ENCODE measurements at places on chromosomes 16 and 17.
A peak's percentile ranks its signal among the peaks of the same experiment; 100 is the strongest.

GRCh38 chr17:63358111-63358839, 87.8 kb downstream of the CYB561 start:
- DNase-seq, result no peak

- no peak for DNase-seq
Measured at GRCh38 chr16:35510701-35511100, 2051.3 kb downstream of the TP53TG3F start.

- peak; percentile 54 for DNase-seq
Measured at GRCh38 chr17:50765454-50766221, 1.7 kb downstream of the ANKRD40CL start.

DNA sequence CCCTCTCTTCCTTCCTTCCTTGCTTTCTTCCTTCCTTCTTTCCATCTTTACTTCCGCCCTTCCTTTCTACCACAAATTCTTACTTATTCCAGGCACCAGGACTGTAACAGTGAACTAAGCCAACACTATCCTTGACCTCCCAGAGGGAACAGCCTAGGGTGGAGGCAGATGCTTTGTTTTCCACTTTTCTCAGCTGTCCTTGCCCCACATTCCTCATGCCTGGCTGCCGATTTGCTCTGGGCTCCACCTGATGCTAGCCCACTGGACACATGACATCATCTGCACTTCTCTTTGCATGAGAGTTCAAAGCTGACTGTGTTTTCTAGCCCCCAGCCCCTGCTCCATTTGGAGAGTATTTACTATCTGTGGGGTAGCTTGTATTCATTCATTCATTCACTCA, 283.0 kb downstream of the MAF start:
- no peak for DNase-seq

- no peak for DNase-seq
Measured at GRCh38 chr16:7650431-7650830, 317.8 kb downstream of the RBFOX1 start.

- DNase-seq, result peak; percentile 39
Measured at GRCh38 chr16:58197314-58198012, 443 bp downstream of the CSNK2A2 start.

- DNase-seq, result no peak
Measured at GRCh38 chr17:77571155-77571981, 387.1 kb upstream of the TNRC6C start.

DNA sequence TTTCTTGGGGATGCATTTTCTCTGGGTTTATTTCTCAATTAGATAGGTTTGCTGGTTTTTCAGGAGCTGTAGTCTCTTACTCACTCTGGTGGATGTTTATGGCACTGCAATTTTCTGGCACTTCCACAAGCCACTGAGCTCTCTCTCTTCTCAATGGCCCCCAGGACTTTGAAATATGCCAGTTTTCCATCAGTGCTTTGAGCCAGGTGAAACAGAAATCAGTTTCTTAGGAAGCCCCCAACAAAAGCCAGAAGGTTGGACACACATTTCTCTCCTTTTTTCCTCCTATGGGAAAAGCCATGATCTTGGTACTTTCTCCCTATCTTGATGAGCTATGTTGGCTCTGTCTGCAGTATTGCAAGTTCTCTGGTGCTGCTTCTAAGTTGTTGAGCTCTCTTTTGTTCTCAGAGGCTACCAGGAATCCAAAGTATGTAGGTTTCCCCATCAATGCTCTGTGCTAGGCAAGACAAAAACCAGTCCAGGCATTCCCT, 90.7 kb upstream of the SMIM36 start:
- peak; percentile 54 for DNase-seq

- DNase-seq, result no peak
Measured at GRCh38 chr17:44745301-44745700, 13.5 kb upstream of the ADAM11 start.

DNA sequence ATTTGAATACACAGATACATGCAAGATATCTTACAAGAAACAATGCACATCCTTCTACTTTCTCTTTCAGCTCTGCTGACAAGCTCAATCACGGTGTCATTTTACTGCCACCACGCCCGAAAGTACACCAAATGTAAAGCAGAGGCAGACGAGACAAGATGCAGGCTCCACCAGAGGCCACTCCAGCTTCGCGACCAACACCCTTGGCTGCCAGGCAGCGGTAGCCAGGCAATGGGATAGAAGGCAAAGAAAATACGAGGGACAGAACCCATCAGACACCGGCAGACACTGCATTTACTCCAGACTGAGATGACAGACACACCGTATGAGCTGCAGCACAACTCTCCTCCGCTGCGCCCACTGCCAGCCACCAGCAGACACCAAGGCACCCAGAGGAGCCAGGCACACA, 41.0 kb downstream of the USP22 start:
- DNase-seq, result no peak

- DNase-seq, result no peak
Measured at GRCh38 chr17:6380915-6381438, 53.9 kb downstream of the AIPL1 start.

GRCh38 chr17:30517786-30518185, 40.6 kb downstream of the GOSR1 start:
- no peak for DNase-seq

GRCh38 chr17:31457391-31458234, 66.1 kb downstream of the RAB11FIP4 start:
- DNase-seq, result no peak

- peak; percentile 73 for DNase-seq
Measured at GRCh38 chr17:42101513-42102292, 3.4 kb upstream of the ZNF385C start.

DNA sequence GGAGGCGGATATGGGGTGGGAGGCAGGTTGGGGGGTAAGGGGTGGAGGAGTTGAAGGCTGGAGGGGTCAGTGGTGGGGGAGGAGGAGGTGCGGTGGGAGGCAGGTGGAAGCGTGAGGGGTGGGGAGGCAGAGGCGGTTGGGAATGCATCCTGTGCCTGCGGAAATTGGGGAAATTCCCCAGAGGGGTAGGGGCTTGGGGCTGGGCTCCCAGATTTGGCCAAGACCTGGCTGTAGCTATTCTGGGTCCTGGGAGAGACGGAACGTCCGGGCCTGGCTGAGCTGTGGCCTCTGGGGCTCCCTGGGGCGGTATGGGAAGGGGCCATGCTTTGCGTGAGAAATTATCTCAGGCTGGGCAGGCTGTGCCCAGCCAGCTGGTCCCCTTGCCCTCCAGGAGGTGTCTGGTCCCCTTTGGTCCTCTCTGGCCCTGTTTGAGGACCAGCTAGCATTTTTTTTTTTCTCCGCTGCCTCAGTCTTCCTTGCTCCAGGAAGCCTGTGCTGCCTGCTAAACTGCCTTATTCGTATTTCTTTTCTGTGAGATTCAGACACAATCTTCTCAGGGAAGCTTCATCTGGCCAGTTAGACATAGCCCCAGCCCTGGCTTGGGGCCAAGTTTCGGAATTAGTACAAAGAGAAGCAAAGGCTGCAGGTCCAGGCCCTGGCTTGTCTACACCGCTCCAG, 7.3 kb upstream of the TRPV2 start:
- DNase-seq, result no peak

- no peak for DNase-seq
Measured at GRCh38 chr17:33013596-33014375, 22.1 kb downstream of the SPACA3 start.

- no peak for DNase-seq
Measured at GRCh38 chr16:23502466-23502865, 7.8 kb downstream of the GGA2 start.

DNA sequence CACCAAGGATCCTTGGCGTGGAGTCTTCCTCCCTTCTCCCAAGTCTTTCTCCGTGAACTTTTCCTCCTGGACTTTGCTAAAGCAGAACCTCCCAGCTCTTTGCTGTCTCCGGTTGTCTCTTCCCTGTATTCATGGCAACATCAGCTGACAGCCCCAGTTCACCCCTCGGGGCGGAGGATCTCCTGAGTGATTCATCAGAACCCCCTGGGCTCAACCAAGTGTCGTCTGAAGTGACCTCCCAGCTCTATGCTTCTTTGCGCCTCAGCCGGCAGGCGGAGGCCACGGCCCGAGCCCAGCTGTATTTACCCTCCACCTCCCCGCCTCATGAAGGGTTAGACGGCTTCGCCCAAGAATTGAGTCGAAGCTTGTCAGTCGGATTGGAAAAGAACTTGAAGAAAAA, 943 bp downstream of the CNTROB start:
- DNase-seq, result peak; percentile 51

DNA sequence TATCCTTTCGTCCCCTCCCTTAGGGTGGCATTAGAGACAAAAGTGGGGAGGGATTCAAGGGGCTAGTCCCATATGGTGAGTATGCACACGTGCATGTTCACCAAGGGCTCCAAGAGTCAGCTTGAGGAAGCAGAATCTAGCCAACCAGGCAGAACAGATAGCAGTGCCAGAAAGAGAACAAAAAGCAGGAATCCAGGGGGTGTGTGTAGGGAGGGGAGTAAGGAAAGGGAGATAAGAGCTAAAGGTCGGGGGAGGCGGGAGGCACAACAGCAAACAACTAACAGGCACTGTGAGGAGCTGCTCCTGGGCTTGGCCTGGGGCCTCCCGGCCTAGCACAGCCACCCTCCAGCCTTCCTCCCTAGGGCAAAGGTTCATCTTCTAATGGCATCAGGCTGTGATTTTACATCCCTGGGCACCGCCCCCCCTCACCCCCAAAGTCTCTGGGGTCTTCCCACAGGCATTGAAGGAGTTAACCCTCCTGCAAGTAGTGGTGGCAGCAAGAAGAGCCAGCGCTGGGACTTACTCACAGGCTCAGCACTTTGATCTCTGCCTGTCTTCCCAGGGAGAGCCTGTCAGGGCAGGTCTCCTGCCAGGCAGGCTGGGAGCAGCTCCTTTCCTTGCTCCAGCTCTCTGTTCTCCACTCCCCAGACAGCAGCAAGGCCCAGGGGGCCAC, 12.4 kb upstream of the SUPT4H1 start:
- DNase-seq, result no peak

DNA sequence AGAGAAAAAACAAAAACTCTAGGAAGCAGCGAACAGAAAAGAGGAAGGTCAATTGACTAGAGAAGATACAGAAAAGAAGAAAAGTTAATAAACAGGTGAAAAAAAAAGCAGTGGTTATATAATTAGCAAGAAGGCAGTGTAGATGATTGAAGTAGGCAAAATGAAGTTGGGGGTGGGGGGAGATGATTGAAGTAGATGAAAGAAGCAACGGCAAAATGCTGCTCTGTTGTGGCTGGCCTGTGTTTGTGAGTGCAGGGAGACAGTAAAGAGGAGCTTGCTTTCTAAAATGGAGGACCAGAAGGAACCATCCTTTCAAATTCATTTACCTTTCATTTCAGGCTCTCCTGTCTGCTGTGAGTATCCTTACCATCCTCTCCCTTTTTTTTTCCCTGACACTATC, 3.6 kb downstream of the EVI2B start:
- peak; percentile 23 for DNase-seq

GRCh38 chr17:76635039-76635438, 8.5 kb downstream of the ST6GALNAC1 start:
- DNase-seq, result no peak

DNA sequence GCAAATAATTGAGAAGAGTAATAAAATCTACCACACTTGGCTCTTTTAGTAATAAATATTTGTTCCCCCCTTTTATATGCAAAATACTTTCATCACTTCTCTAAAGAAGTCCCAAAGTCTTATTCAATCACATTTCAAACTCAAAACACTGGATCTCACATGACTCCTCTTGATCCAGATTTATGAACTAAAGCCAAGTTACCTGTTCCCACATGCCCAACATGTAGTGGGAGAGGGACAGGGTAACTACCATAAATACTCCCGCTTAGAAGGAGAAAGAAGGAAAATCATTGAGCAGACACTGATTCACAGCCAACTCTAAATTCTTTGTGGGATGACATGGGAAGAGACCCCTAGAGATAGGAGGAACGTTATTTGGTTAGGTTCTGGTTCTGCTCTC, 64.9 kb upstream of the PMFBP1 start:
- DNase-seq, result no peak

DNA sequence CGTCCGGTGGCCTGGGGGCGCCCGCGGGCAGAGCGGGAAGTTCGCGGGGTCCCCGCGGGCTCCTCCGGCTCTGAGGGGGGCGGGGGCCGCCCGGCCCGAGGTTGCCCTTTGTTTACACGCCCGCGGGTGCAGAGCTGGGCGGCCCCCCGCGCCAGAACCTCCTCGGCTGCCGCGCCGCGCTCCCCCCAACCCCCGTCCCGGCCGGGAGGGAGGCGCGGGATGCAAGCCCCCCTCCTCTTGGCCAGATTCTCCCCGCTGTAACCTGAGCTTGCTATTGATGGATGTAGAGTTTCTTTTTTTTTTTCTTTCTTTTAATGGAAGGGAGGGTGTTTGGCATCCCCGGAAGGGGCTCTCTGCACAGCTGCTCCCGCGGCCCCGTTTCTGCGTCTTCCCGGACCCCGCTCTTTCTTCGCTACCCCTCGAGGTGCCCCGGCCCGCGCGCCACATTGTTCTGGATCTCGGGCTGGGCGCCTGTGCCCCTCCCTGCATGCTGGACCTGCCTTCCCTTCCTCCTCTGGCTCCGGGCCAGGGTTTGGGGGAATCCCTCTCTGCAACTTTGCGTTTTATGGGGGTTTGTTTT, 646 bp downstream of the CBX2 start:
- DNase-seq, result peak; percentile 57

- DNase-seq, result no peak
Measured at GRCh38 chr16:82108100-82108499, 61.9 kb downstream of the MPHOSPH6 start.

- DNase-seq, result peak; percentile 72
Measured at GRCh38 chr17:1515640-1516387, 598 bp downstream of the INPP5K start.

- DNase-seq, result no peak
Measured at GRCh38 chr17:10107316-10108165, 90.9 kb downstream of the GAS7 start.

DNA sequence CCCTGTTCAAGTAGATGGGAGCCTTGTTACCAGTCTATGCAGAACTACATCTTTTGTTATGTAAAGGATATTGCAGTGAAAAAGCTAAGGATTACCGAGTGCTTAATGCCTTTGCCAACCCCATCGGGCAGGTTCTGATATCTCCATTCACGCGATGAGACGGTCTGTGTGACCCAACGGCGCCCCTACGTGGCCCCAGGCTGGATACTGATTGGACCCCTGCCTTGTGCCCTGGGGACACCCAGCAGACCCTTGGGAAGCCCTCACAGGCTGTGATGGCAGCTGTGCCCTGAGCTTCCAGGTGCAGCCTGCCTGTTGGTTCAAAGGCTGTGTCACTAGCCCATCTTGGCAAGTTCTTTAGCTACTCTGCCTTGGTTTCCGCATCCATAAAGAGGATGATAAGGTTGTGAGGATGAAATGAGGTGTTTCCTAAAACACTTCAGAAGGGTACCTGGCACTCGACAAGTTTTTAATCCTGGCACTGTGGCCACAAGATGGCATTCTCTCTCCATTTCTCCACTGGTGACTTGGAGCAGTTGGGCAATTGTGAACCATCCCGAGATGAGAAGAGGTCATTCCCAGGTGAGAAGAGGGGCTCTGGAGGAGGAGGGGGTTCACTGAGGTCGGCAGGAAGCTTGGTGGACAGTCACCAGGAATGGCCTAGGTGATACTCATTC, 33.6 kb downstream of the HAPSTR1 start:
- DNase-seq, result no peak
